Right lung (tissue), 10 donors: ENCODE measurements at places on chromosomes 4 and X. TPM values are rescaled to one million over a fixed set of nuclear protein-coding genes. Genes with fewer than 3 reads are reported as not detected.
A peak's percentile ranks its signal among the peaks of the same experiment; 100 is the strongest.

- DNase-seq, result peak; percentile 45
Observed at GRCh38 chrX:136767104-136767941, 13.4 kb downstream of the ARHGEF6 start.

The MYOZ2 gene
- polyA plus RNA-seq, result 0.11 TPM

GRCh38 chrX:104195013-104195412 is 28.8 kb downstream of the FAM199X start:
- DNase-seq, result no peak

DNA sequence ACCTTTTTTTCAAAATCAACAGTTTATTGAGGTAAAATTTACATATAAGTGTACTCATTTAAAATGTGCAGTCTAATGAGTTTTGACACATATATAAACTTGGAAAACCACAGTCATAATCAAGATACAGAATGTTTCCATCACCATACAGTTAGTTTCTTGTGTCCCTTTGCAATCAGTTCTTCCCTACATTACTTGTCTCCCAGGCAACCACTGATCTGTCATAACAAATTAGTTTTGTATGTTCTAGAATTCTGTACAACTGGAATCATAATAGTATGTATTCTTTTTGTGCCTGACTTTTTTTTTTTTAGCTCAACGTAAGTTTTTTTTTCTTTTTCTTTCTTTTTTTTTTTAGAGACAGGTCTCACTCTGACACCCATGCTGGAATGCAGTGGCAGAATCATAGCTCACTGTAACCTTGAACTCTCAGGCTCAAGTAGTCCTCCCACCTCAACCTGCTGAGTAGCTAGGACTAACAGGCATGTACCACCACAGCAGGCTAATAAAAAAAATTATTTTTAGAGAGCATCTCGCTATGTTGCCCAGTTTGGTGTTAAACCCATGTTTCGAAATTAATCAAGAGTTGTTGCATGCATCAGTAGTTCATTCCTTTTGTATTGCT is 26.9 kb downstream of the ARFIP1 start:
- DNase-seq, result no peak

GRCh38 chrX:69136546-69137331 is 28.5 kb downstream of the PJA1 start:
- DNase-seq, result no peak

DNA sequence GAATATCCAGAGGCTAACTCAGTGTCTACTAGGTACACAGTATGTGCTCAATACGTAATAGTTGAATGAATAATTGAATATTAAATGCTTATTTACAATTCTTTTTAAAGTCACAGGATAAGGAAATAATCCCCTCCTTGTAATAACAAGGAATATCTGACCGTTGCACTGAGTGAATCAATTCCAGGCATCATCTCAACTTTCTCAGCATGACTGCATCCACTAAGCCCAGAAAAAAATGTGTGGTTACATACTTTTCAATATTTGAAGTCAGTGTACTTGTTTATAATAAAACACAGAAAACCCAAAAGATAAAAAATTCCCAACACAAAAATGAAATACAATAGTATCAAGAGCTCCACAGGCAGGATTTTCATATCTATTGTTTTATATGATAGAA is 105.4 kb downstream of the TMEM144 start:
- DNase-seq, result no peak

The TMSB15C gene
- polyA plus RNA-seq, result 20.6 TPM

The FDCSP gene
- not detected for polyA plus RNA-seq

GRCh38 chr4:1077711-1078477 is 35.5 kb downstream of the RNF212 start:
- DNase-seq, result no peak

The SATL1 gene
- polyA plus RNA-seq, result 0.60 TPM

DNA sequence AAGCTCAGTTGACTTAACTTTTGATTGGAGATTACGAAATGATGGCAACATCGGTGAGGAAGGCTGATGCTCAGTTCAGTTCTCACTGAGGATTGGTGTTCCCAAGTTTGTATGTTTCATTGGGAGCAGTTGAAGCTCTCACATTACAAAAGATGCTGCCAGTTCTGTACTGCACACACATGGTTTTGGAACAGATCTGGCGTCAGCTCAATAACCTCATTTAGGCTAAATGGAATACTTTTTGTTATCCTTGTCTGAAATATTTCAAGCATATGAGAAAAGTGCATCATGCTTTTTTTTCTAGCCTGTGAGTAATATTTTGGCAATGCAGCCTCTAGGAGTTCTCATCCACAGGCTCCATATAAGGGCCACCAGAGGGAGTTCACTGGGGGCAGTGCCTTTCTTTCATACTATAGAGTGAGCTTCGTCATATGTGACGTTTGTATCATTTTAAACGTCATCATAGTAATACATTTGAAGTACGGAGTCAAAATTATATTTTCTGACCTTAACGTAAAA is 4.1 kb downstream of the ENPEP start:
- DNase-seq, result no peak

- DNase-seq, result no peak
Observed at GRCh38 chr4:74410272-74410671, 34.7 kb upstream of the AREG start.

The CFI gene
- polyA plus RNA-seq, result 110 TPM

The F9 gene
- not detected for polyA plus RNA-seq

DNA sequence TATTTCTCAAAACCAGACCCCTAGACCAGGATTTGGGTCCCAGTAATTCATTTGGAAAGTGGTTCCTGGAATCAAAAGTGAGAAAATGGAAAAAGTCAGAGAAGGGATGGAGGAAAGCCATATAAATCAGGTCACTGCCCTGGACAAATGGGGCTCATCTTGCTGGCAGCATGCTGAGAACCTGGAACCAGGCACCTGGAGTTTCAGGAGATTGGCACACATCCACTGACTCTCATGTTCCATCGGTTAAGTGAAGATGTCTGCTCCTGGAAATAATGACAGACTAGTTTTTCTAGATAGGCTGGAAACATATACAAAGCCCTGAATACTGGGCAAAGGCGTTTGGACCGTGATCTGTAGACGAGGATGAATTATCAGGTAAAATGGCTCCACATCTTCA is 163.6 kb upstream of the HS3ST1 start:
- no peak for DNase-seq
